ENCODE measurements at places on chromosomes 5 and 9.

DNA sequence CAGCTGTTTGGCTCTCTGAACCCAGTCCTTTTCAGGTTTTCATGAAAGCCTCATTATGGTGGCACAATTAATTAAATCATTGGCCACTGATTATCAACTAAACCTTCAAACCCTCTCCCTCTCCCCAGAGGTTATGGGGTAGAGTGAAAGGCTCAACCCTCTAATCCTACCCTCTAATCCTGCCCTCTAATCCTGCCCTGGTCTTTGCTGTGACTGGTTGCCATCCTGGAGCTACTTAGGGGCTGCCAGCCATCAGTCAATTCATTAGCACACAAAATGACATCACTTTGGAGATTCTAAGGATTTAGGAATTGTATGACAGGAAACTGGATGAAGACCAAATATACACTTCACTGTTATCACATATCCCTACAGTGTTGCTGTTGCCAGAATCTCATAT, 36.1 kb downstream of the ANKS6 start:
- no peak for DNase-seq

GRCh38 chr9:70091572-70091971, 47.9 kb downstream of the MAMDC2 start:
- DNase-seq: no peak

DNA sequence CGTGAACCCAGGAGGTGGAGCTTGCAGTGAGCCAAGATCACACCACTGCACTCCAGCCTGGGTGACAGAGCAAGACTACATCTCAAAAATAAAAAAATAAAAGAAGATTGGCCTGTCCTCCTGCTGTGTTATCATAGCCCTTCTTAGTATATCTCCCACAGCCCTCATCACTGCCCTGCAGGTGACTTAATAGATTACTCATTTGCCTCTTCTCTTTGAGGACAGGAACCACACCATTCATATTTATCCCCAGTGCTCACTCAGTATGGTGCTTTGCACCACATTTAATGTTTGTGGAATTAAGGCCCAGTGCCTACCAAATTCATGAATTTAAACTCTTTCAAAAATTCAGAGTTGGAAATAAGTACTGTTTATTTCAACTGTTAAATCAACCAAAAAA, 10.3 kb downstream of the IDNK start:
- DNase-seq: no peak

DNA sequence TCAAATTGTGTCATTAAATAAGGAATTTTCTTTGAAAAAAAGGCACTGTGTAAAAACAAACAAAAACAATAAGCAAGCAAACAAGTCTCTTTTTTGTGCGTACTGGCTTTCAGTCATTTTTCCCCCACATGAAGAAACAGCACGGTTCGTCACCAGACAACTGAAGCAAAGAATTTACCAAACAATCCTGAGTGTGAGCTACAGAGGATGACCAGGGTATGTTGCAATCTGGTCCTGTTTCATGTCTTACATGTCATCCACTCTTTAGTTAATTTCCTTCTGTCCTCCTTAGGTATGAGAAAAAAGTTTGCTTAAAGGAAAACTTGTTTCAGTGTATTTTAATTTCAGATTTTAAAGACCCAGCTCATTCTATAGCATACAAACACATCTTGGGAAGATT, 1080.7 kb upstream of the NUDT12 start:
- no peak for DNase-seq

DNA sequence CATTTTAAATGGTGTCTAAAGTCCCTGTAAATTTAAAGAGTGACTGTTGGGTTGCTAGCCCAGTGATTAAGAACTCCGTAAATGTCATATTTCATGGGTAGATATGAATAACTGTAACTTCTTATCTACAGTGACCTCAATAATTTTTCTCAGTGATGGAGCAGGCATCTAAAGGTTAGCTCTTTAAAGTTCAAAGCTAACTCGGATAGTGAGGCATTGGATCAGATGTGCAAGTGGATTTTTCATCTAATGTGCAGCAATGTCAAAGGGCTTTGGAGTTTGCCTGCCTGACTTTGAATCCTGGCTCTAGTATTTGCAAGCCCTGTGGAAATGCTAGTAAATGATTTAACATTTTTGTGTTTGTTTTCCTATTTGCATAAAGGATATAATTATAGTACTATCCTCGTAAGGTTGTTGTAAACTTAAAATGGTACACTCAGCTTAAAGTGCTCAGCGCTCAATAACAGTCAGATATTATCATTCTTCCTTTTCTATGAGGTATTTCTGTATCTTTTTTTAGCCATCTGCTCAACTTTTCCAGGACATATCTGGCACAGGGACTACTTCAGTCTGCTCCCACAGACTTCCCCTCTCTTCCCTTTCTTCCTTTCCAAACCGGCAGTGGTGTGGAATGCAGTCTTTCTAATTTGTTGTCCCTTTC, 163.7 kb upstream of the ELL2 start:
- DNase-seq: no peak

DNA sequence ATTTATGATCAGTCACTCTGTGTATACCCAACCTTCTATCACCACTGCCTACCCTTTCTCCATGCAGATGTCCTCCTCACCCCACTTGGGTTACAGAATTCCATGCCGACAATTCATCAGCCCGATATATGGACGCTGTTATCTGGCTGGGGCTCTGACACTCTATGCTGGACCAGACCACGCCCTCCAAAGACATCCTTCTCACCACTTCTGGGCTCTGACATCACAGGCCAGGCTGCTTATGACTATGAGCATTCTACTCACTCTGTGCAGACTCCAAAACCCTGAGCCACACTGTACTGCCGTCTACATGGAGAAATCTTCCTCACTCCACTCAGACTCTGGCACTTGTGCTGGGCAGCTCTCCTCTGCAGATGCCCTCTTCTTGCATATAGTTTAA, 7.6 kb upstream of the AK3 start:
- DNase-seq: no peak

DNA sequence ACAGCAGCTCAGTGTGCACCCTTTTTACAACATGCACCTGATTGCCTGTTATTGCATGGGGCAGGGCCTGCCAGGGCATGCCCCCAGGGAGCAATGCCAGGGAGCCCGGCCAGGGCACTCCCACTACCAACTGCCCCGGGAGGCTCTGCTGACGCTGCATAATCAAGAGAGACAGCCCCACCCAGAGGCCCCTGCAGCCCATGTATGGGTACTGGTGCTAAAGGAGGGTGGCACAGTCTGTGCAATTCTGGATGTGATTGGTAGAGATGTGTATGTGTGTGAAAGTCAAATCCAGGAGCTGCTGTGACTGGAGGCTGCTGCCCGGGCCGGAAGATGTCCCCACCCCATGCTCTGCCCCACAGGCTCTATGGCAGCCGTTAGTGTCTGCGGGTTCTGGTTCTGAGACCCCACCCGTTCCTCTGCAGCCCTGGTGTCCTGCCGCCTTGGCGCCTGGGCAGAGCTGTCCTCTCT, 3.9 kb upstream of the NEURL1B start:
- no peak for DNase-seq

DNA sequence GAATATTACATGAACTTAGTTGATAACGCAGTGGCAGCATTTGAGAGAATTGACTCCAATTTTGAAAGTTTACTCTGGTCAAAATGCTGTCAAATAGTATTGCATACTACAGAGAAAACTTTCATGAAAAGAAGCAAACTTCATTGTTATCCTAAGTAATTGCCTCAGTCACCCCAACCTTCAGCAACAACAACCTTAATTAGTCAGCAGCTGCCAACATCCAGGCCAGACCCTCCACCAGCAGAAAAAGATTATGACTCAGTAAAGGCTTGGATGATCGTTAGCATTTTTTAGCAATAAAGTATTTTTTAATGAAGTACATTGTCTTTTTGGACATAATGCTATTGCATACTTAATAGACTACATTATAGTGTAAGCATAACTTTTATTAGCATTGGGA, 40.8 kb upstream of the SPDL1 start:
- DNase-seq: no peak

- no peak for DNase-seq
Measured at GRCh38 chr5:112063191-112063590, 306.2 kb upstream of the NREP start.

DNA sequence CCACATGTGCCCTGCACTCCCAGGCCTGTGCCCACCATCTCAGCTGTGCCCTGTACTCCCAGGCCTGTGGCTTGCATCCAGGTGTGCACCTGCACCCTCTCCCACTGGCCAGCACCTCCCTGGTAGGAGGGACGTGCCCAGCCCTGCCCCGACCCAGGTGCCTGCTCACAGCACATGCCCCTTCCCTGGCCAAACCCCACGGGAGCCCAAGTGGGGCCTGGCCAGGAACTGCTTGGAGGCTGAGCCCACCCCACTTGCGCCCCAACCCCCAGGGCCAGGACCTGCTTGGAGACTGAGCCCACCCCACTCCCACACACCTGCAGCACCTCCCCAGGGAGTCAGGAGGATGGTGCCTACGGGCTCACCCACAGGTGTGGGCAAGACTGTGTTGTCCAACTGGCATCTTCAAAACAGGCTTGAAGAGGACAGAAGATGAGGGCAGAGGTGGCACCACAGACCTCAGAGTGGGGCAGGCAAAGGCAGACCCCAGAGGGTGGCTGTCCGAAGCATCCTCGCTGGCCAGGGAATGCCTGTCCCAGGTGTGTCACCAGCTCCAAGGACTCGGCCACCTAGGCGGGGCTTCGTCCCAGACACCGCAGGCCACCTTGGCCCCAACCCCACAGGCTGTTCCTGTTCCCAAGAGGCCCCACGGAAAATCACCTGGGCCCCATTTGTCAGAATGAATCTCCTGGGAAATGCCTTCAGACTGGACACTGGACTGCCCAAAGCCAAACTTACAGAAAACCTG, 10.8 kb downstream of the ZDHHC11B start:
- DNase-seq: no peak

- DNase-seq: no peak
Measured at GRCh38 chr5:31574772-31575171, 42.7 kb downstream of the C5orf22 start.

DNA sequence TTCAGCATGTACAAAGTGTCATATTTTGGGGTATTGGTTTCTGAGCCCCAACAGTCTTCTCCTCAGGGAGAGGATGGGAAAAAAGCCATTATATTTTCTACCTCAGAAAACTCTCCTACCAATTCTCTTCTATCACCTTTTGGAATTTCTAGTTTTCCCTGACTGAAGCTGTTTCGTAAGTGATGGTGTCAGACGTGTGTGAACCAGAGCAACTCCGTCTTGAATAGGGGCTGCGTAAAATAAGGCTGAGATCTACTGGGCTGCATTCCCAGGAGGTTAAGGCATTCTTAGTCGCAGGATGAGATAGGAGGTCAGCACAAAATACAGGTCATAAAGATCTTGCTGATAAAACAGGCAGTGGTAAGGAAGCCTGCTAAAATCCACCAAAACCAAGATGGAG, 197.3 kb upstream of the C9orf72 start:
- no peak for DNase-seq

GRCh38 chr5:178465228-178465860, 124.8 kb downstream of the COL23A1 start:
- no peak for DNase-seq

DNA sequence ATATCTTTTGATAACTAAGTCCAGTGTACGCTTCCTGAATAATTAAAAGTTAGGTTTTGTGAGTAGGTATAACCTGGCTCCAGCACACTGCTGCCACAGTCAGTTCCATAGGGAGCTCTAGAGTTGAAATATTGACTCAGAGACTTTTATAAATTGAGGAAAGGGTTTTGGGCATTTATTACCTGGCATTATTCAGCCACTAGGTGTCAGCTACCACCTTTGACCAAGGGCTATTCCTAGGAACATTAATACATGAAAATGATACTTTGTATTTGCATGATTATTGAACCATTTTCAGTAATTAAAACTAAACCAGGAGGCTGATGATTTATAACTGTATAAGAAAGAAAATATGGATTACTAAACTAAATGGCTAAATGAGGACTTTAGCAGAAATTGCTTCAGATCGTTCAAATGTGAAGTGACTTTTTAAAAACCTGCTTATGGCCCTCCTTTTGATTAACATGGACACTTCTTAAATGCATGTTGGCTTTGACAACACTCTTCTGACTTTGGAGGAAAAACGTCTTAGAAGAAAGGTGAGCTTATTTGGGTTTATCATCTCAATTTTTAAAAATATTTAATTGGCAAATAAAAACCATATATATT, 83.0 kb downstream of the SMC2 start:
- DNase-seq: no peak

Data from central memory CD4-positive, alpha-beta T cell (primary cell).